ENCODE measurements at places on chromosomes 6 and 20. TPM values are rescaled to one million over a fixed set of nuclear protein-coding genes. Genes with fewer than 3 reads are reported as not detected.

DNA sequence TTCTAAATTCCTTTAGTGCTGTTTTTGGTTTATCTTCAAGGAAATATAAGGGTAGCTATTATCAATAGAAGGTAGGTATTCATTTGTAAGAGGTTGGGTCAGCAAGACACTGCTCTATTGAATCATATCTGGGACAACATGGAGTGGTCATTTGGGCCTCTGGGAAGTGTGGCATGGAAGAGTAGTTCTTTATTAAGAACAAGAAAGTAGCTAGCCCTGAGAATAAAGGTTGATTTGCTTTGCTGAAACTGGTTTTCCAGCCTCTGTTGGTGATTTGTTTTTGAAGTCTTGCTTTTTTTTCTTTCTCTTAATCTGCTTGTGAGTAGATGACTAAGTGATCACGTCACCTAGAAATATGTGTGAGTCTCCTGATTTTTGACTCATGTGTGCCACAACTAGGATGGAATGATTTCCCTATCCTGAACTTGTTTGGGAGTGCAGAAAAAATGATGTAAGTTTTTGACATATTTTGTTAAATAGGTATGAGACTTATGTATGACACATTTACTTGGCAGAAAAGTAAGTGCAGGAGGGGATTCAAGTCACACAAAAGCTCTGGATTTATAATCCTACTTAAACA is 381.8 kb downstream of the CENPW start:
- DNase-seq, result no peak

DNA sequence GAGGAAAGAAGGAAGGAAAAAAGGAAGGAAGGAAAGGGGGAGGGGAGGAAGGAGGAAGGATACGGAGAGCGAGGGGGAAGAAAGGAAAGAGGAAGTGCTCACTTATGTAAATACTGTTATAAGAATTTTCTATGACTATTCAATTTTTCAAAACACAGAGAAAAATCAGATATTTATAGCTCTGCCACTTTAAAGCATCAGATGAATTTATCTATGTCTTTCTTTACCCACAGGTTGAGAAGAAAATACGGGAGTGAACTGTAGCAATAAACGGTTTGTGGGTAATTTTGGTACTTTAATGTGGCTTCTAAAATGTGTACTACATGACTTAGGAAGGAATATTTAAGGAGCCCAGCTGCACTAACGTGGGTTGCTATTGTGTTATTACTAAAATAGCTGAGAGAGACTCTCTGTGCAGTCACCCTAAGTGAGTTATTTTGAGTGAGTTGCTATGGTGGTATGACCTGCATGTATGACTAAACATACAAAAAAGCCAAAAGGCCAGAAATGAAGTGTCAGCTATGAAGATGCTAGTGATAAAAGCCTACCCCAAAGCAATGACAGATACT is 225.5 kb downstream of the SOD2 start:
- no peak for DNase-seq

GRCh38 chr6:151901009-151901411 is 93.5 kb downstream of the ESR1 start:
- no peak for DNase-seq

- no peak for DNase-seq
These were observed 151.7 kb upstream of the DST start for GRCh38 chr6:56794421-56794820.

DNA sequence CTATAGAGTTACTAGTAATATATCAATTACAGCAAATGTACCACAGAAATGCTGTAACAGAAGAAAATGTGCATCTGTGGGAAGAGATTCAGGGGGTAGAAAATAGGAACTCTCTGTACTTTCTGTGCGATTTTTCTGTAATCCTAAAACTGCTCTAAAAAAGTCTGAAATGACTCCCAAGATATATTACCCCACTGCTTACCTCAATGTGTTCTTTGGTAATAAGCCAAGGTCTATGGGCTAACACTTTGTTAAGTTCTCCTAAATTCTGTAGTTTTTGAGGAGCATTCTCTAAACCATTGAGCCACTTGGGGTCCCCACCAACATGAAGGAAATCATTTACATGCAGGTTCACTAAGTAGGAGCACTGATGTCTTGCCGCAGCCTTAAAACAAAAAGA is 94.4 kb downstream of the SESN1 start:
- no peak for DNase-seq

- DNase-seq, result no peak
These were observed 296 bp downstream of the DZANK1 start for GRCh38 chr20:18466574-18466893.

DNA sequence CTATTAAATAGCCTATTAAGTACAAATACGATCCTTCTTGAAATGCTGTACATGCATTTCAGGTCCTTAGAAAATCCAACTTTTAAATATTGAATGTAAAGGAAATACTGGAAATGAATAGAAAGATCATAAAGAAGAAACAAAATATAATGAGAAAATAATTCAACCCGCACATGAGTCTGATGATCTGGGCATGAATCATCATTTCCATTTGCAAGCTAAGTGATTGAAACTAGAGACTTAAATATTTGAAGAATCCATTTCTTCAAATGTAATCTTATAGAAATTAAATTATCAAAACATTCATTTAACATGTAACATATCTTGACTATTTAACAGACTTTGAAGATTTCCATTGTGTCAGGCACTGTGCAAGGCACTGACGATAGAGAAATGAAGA is 977.0 kb downstream of the TFAP2A start:
- DNase-seq, result no peak

DNA sequence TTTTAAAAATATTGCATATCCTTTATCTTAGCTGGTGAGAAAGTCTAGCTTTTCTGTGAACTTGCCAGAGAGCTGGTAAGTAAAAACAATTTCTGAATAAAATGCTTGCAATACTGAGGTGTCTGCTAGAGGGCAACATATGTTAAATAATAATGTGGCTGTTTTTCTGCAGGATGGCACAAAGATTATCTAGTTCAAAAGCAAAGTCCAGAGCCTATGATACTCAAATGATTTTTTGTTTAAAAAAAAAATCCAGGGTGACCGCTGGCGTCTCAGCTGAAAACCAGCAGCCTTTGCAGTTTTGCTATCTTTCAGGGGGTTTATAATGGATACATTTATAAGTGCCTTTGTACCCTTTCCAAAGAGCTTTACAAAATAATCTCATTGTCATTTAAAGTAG is 194.9 kb downstream of the PHACTR1 start:
- DNase-seq, result no peak

DNA sequence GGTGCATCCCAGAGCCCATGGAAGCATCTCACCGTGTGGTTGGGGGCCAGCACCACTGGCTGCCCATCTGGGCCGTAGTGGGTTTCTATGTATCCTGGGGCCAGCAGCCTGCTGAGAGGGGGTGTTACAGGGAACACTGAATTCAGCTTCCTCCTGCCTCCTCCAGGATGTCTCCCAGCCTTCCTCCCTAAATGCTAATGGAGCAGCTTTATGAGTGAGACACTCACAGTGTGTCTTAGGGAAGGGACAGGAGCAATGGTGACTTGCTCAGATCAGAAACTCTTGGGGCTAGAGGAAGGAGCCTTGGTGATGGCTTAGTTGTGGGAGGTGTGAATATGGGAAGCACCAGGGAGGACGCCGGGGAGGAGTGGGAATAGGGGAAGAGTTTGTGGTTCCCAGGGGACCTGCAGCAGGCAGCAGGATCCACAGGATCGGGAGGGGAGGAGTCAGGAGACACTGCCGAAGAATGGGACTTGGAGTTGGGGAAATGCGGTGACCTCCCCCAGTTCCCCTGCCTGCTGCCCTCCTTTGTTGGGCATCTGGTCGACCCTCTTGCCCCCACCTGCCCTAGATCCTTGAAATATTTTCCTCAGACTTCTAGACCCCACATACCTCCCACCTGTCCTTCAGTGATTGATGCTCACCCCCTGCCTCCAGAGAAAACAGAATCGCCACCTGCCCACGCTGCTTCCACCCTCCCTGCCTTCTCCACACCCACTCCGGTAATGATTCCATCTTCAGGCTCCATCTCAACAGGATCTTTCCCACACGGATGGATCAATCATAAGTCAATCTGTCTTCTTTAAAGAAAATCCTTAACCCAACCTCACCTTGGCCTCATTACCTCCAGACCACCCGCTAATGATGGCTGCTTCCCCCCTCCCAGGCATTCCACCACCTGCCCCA is 6.6 kb downstream of the ADAM33 start:
- no peak for DNase-seq

GRCh38 chr20:64144144-64144912 is 19.9 kb upstream of the MYT1 start:
- DNase-seq, result peak; percentile 10

DNA sequence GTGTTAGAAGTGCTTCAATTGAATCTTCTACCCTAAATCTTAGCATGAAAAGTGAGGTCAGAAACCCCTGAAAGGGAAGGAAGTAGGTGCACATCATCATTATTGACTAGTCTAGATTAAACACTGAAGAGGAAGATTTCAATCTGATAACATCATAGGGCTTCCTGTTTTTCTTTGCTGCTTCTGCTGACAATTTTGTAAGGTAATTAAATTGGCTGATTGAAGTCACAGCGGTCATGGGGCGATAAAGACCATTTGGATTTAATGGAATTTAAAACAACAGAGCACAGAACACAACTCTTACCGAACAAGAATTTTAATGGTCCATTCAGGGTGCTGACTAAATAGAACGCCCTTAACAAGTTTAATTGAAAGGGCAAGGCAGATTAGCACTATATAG is 11.3 kb downstream of the GRIK2 start:
- no peak for DNase-seq

GRCh38 chr20:57671072-57671391 is 38.8 kb downstream of the PMEPA1 start:
- no peak for DNase-seq

DNA sequence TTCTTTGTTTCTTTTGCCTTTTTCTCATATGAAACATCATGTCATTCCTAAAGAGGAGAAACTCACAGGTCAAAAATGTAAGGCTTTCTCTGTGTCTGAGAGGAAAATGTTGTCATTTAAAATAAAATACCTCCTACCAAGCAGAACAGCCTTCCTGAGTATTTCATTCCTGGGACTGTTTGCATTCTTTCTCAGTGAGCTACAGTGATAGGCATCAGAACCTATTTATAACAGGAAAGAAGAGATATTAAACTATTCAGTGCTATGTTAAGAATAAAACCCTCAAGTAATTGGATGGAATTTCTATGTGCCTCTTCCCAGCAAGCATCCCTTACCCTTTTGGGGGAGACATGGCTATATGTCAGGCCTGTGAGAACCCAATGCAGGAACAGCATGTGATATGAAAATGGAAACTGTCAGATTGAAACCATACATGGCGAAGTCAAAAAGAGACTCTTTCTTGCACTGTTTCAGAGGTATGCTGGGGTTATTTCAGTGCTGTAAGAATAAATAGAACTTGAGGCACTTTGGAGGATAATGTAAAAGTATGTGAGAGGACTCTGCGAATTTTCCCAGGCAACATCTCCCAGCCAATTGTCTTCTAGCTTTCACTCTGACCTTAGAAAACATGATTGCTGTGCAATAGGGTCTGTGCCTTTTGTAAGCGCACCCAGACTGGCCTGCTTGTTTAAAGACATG is 133.8 kb upstream of the CCN2 start:
- DNase-seq, result no peak

- peak; percentile 71 for DNase-seq
These were observed 920 bp upstream of the RNF5 start for GRCh38 chr6:32177183-32177787.

DNA sequence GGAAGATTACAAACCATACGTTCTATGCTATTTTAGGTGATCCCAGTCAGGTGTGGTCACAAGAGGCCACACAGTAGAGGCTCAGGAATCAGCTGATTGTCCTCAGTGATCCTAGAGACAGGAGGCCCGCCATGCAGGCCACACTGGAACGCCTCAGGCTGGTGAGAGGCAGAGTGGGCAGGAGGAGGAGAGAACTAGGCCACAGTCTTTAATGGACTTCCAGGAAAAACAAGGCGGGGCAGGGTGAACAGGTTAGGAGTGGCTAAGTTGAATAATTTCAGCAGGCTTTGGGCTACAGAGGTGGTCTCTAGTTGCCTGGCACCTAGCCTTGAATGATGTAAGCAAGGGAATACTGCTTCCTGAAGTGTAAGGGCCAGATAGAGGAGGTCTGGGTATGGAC is 101.2 kb downstream of the GMDS start:
- DNase-seq, result no peak

GRCh38 chr6:28875191-28875747 is 48.5 kb downstream of the TRIM27 start:
- no peak for DNase-seq

FKBP1C gene
- not detected for total RNA-seq

TNFRSF6B gene
- total RNA-seq, result 1.1 TPM

APOBEC2 gene
- total RNA-seq, result 103 TPM

SLC25A27 gene
- 18.8 TPM for total RNA-seq

ZSCAN12 gene
- total RNA-seq, result 3.6 TPM

RHAG gene
- total RNA-seq, result 1.3 TPM

MCM9 gene
- 6.4 TPM for total RNA-seq

CCDC170 gene
- 1.4 TPM for total RNA-seq

SYCP2 gene
- 1.8 TPM for total RNA-seq
